ENCODE measurements at places on chromosomes 2 and 18. TPM values are rescaled to one million over a fixed set of nuclear protein-coding genes. Genes with fewer than 3 reads are reported as not detected.
A peak's percentile ranks its signal among the peaks of the same experiment; 100 is the strongest.

- no peak for DNase-seq
Measured at GRCh38 chr18:68734308-68734707, 19.4 kb upstream of the TMX3 start.

The PTMA gene
- polyA plus RNA-seq: 1,633 TPM

DNA sequence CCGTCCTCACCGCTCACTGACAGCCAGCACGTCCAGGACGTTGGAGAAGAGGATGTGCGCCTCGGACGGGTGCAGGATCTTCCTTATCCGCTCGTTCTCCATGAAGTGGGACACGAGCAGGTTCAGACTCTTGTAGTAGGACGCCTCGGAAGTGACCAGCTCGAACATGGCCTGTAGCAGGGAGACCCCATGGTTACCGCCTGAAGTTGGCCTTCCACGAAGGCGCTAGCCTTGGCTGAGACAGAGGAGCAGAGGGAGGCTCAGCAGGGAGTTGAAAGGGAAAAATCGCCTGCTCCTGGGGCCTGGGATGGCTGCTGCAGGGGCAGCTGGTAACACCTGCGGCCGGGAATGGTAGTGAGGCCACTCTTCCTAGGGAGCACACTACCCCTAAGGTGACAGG is 24.7 kb downstream of the SNORC start:
- DNase-seq: no peak

- DNase-seq: no peak
Measured at GRCh38 chr2:23589220-23589647, 204.3 kb downstream of the KLHL29 start.

- no peak for DNase-seq
Measured at GRCh38 chr2:2166881-2167280, 164.2 kb downstream of the MYT1L start.

- no peak for DNase-seq
Measured at GRCh38 chr2:54233832-54234649, 22.0 kb downstream of the TSPYL6 start.

DNA sequence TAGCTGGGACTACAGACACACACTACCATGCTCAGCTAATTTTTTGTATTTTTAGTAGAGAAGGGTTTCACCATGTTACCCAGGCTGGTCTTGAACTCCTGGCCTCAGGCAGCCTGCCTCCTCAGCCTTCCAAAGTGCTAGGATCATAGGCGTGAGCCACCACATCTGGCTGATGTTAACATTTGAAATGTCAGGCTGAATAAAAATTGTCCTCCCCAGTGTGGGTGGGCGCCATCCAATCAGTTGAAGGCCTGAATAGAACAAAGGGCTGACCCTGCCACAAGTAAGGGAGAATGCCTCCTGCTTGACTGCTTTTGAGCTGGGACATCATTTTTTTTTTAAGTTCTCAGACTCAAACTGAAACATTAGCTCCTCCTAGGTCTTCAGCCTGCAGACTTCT is 21.0 kb upstream of the RHOB start:
- no peak for DNase-seq

GRCh38 chr18:69590150-69590549 is 189.5 kb downstream of the DOK6 start:
- DNase-seq: no peak

The DHRS9 gene
- polyA plus RNA-seq: 1.5 TPM

DNA sequence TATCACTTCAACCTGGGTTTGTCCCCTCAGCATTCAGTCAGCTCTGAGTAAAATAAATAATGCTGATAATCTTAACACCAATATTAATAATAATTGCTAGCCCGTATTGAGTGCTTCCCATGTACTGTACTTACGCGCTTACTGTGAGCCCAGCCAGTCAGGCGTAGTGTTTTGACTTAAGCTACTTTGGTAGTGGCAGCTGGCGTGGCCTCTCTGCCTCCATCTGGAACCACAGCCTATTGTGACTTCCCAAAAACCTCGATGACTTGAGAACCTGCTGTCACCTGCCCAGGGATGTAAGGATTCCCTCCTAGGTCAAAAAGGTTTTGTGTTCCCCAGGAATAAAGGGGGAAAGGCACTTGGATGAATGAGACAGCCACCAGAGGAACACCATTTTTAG is 53.2 kb downstream of the SUMO1 start:
- no peak for DNase-seq

DNA sequence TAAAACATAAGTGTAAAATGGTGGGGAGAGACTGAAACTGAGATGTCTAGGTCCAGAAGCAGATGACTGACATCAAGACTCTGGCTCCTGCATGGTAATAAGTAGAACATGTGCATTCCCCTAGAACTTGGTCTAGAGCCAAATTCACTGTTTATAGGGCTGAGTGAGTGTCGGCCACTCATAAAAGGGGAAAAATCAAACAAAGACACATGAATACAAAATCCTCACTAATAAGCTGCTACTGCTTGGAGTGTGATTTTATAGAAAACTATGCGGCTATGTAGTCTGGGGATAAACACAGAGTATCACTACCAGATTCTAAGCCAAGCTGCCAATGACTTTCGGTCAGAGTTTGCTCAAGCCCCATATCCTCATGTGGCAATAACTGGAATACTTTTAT is 1080.8 kb upstream of the DDX18 start:
- peak; percentile 49 for DNase-seq

DNA sequence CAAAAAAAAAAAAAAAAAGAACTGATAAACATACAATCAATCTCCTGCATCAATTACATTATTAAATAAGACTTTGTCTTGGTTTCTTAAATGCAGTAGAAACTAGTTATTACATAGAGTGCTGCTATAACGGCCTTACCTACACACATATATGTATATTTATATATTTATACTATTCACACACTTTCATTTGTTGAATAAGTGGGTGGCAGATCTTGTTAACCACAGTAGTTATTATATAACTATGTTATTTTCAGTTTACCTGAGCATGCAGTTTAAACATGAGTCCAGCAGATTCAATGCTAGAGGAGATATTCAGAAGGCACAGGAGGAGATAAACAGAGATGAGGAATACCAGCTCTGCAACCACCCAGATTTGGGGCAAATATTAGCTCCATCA is 81.5 kb upstream of the CD226 start:
- no peak for DNase-seq

The TEX44 gene
- polyA plus RNA-seq: not detected

The HOXD10 gene
- polyA plus RNA-seq: not detected

GRCh38 chr18:26909599-26910290 is 44.2 kb upstream of the AQP4 start:
- no peak for DNase-seq

The FIGN gene
- 0.42 TPM for polyA plus RNA-seq

Data from lung (tissue), 17 donors.